ENCODE measurements at places on chromosomes 6 and 20. TPM values are rescaled to one million over a fixed set of nuclear protein-coding genes. Genes with fewer than 3 reads are reported as not detected.

Gene FRK
- 6.3 TPM for total RNA-seq

Gene AVP
- not detected for total RNA-seq

Gene CFB
- total RNA-seq = 65.5 TPM

Gene ETV7
- total RNA-seq = 0.43 TPM

Gene GPANK1
- 14.7 TPM for total RNA-seq

Gene OR12D3
- not detected for total RNA-seq

Gene DLL1
- total RNA-seq = 22.0 TPM

Gene FAM217B
- total RNA-seq = 7.9 TPM

Gene OVOL2
- total RNA-seq = not detected

DNA sequence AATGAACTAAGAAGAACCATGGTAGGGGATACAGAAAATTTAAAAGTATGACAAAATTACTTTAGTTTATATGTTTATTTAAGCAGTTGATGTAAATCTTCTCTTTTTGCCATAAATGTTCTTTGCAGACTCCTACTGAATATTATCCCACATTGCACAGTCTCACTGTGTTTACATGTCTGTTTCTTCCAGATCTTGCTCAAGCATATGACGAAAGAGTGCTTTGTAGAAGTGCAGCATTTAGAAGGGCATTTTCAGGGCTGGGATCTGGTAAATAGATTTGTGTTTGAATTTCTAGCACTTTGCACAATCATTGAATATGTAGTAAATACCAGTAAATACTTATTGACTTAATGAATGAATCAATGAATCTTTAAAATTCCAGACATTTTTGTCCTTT, 152.0 kb upstream of the EPHA7 start:
- no peak for DNase-seq
- H3K27ac ChIP-seq = no peak overlapping the region
- no peak overlapping the region for H3K4me3 ChIP-seq
- no peaks in the 10 kb centered on the region for H3K4me1 ChIP-seq
- no peaks in the 10 kb centered on the region for H3K27me3 ChIP-seq
- H3K36me3 ChIP-seq = no peaks in the 10 kb centered on the region

- no peak for DNase-seq
- H3K4me3 ChIP-seq = no peak overlapping the region
- no peak overlapping the region for H3K27ac ChIP-seq
- H3K27me3 ChIP-seq = no peaks in the 10 kb centered on the region
- no peaks in the 10 kb centered on the region for H3K4me1 ChIP-seq
Observed at GRCh38 chr6:140850438-140850837, 1282.3 kb upstream of the GJE1 start.

- DNase-seq = no peak
- no peaks in the 10 kb centered on the region for H3K36me3 ChIP-seq
- H3K27ac ChIP-seq = no peak overlapping the region
- no peak overlapping the region for H3K4me3 ChIP-seq
- no peaks in the 10 kb centered on the region for H3K4me1 ChIP-seq
- no peaks in the 10 kb centered on the region for H3K27me3 ChIP-seq
Observed at GRCh38 chr6:112800439-112800838, 453.3 kb downstream of the RFPL4B start.

- no peaks in the 10 kb centered on the region for H3K36me3 ChIP-seq
- H3K4me1 ChIP-seq = no peaks in the 10 kb centered on the region
- no peak for DNase-seq
Observed at GRCh38 chr6:84836366-84836765, 72.0 kb upstream of the TBX18 start.

DNA sequence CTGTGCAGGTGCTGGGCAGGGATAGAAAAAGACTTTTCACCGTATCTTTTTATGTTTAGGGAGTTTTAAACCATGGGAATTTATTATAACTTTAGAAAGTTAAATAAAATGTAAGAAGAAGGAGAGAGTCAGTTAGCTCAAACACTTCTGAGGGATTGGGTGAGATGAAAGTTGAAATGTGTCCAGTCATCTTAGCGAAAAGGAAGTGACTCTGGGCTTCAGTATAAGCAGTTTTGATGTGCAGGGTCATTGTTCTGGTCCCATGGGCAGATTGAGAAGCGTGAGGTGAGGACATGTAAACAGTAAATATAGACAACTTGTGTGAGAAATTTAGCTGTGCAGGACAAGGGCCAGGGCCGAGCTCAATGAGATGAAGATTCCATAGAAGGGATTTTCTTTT, 66.9 kb downstream of the TOX2 start:
- H3K27me3 ChIP-seq = no peaks in the 10 kb centered on the region
- no peak overlapping the region for H3K4me3 ChIP-seq
- no peaks in the 10 kb centered on the region for H3K4me1 ChIP-seq
- H3K27ac ChIP-seq = no peak overlapping the region

GRCh38 chr6:135861189-135861588, 9.7 kb downstream of the PDE7B start:
- no peaks in the 10 kb centered on the region for H3K4me1 ChIP-seq
- H3K27me3 ChIP-seq = no peaks in the 10 kb centered on the region
- no peak overlapping the region for H3K4me3 ChIP-seq
- DNase-seq = no peak

GRCh38 chr20:42046371-42047085, 428.4 kb upstream of the CHD6 start:
- no peaks in the 10 kb centered on the region for H3K4me1 ChIP-seq
- no peak overlapping the region for H3K27ac ChIP-seq
- no peaks in the 10 kb centered on the region for H3K36me3 ChIP-seq
- no peaks in the 10 kb centered on the region for H3K27me3 ChIP-seq
- H3K4me3 ChIP-seq = no peak overlapping the region
- no peak for DNase-seq

- no peaks in the 10 kb centered on the region for H3K4me1 ChIP-seq
- H3K27me3 ChIP-seq = no peaks in the 10 kb centered on the region
- DNase-seq = no peak
- H3K27ac ChIP-seq = no peak overlapping the region
Observed at GRCh38 chr6:23350752-23351453, 775.1 kb upstream of the NRSN1 start.

DNA sequence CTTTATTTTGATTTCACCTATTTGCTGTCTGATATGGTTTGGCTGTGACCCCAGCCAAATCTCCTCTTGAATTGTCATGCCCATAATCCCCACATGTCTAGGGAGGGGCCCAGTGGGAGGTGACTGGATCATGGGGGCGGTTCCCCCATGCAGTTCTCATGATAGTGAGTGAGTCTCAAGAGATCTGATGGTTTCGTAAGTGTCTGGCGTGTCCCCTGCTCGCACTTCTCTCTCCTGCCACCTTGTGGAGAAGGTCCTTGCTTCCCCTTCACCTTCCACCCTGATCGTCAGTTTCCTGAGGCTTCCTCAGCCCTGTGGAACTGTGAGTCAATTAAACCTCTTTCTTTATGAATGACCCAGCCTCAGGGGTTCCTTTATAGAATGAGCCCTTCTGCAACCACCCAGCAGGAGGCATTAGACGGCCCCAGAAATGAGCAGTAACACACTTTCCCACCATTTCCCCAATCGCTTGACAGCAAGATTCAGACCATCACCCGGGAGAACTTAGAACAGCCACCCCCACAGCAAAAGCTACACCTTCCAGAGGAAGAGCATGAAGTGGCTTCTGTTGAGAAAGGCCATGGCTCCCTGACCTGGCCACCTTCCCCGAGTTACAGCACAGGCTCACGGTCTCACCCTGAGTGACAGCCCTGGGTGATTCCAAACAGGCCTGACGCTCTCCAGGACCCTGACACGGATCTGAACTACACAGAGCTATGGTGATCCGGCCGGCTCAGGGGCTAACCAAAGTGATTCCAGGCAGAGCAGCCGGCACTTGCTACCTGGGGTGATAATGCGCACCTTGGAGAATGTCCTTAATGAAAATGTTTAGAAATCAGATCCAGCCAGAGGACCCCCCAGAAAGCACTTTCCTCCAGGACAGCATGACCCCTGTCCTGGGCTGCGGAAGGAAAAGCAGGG, 131.2 kb upstream of the CDH4 start:
- DNase-seq = no peak
- H3K4me1 ChIP-seq = no peaks in the 10 kb centered on the region
- no peak overlapping the region for H3K4me3 ChIP-seq
- no peaks in the 10 kb centered on the region for H3K27me3 ChIP-seq
- no peak overlapping the region for H3K27ac ChIP-seq

DNA sequence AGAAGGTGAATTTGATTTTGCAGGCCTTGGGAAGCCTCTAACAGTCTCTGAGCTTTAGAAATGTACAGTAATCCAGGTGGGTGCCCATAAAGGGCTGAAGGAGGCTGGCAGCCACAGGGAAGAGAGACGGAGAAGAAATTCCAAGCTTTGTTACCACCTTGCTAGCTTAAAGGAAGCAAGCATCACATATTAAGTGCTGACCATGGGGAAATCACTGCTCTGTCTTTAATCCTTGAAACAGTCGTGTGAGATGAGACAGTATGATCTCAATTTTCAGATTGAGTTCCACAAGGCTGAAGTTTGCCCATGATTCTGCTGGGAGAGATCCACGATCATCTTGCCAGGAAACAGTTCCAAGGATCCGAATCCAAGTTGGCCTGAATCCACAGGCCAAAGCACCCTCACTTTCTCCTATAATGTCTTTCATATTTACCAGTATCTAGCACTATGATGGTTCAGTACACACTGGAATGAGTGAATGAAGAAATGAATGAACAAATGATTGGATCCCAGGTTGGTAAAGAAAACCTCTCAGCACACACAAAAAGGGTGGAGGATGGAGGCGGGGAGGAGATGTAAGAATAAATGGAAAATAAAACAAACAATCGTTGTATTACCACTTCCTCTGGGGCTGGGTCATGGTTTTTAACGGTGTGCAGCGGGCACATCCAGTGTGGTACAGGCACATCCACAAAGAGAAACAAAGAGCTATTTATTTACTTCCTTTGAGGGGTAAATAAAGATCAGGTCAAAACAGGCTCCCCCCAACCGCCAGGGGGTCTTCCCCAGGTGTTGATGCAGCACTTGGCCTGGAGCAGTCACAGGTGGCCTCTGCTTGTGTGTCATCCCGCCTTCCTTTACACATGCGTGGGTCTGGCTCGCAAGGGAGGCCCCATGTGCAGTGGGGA, 28.2 kb upstream of the TAF8 start:
- H3K27ac ChIP-seq = no peak overlapping the region
- H3K36me3 ChIP-seq = no peaks in the 10 kb centered on the region
- peaks cover 23% of the 10 kb centered on the region for H3K4me1 ChIP-seq
- H3K4me3 ChIP-seq = no peak overlapping the region
- H3K27me3 ChIP-seq = no peaks in the 10 kb centered on the region

- H3K4me1 ChIP-seq = no peaks in the 10 kb centered on the region
- H3K27ac ChIP-seq = no peak overlapping the region
- no peak overlapping the region for H3K4me3 ChIP-seq
- H3K27me3 ChIP-seq = no peaks in the 10 kb centered on the region
- no peak for DNase-seq
- no peaks in the 10 kb centered on the region for H3K36me3 ChIP-seq
Observed at GRCh38 chr6:142400495-142400894, 98.7 kb downstream of the ADGRG6 start.

DNA sequence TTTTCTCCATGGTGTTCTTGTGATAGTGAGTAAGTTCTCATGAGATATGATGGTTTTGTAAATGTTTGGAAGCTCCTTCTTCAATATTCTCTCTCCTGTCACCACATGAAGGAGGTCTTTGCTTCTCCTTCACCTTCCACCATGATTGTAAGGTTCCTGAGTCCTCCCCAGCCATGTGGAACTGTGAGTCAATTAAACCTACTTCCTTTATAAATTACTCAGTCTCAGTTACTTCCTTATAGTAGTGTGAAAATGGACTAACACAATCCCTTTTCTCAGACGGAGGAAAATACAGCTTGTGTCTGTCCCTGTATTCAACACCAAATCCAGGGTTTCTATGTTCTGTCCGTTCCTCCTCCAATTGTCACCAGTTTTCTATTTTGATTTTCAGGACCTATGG, 181.0 kb downstream of the ALDH8A1 start:
- DNase-seq = no peak
- no peaks in the 10 kb centered on the region for H3K36me3 ChIP-seq
- H3K27ac ChIP-seq = no peak overlapping the region
- no peak overlapping the region for H3K4me3 ChIP-seq
- no peaks in the 10 kb centered on the region for H3K27me3 ChIP-seq
- no peaks in the 10 kb centered on the region for H3K4me1 ChIP-seq

DNA sequence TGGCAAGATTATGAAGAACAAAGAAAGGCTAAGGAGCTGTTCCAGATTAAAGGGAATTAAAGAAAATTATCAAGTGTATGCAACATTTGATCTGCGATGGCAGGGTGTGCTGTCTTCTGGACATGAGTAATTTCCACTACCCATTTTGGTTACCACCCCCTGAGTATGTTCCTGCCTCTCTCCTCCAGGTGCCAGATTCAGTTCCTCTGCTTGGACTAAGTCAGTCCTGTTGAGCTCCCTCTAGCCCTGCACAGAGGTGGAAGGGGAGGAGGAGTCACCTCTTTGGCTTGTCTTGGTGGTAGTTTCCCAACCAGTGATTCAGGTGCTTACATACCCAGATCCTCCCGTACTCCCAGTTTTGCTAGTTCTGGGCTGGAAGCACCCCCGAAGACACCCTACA, 22.2 kb upstream of the SNRPB2 start:
- no peaks in the 10 kb centered on the region for H3K36me3 ChIP-seq
- H3K27ac ChIP-seq = no peak overlapping the region
- no peak overlapping the region for H3K4me3 ChIP-seq
- H3K27me3 ChIP-seq = no peaks in the 10 kb centered on the region
- H3K4me1 ChIP-seq = no peaks in the 10 kb centered on the region
- no peak for DNase-seq

DNA sequence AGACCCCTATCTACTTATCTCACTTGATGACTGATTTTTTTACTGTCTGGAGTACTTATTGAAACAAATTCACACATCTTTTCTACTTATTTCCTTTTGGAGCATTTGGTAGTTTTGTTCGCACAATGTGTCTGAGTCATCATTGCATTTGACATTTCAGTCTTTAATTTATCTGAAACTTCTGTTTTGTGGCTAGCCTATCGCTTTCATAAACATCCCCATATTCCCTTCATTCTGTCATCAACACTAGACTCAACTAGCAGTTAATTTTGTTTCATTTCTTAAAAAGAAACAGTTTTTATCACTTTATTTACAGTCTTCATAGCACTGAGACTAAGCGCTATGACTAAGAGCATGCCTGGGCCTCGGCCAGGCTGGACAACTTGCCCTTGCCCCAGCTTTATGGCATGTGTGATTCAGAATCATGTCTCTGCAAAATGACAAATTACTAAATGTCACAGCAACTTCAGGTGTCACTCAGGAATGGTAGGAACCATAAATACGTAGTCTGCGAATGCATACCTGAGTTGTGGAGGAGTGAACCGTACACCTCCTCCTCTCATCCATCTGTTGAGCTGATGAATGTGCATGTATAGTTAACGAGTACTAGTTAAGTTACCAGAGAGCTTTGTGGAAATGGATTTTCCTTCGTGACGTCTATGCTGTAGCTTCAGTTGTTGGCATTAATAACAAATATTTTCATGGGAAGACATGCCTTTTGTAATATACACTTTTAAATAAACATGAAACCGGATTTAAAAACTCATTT, 16.2 kb downstream of the L3MBTL3 start:
- no peak overlapping the region for H3K27ac ChIP-seq
- no peaks in the 10 kb centered on the region for H3K4me1 ChIP-seq
- H3K27me3 ChIP-seq = no peaks in the 10 kb centered on the region
